Stimulated activated CD4-positive, alpha-beta T cell treated with anti-CD3 and anti-CD28 coated beads, Interleukin-12 subunit alpha, Interleukin-12 subunit beta, amount 100 ng/mL, for 4 hours (primary cell): ENCODE measurements at places on chromosomes 11 and 22.

DNA sequence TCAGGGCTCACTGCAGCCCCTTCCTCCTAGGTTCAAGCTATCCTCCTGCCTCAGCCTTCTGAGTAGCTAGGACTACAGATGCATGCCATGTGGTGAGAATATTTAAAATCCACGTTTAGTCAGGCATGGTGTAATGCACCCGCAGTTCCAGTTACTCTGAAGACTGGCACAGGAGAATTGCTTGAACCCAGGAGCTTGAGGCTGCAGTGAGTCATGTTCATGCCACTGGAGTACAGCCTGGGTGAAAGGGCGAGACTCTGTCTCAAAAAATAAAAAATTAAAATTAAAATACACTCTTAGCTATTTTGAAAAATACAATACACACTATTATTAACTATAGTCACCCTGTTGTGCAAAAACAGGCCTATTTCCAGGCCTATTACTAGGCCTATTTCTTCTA, 38.4 kb downstream of the NOX4 start:
- no peak for DNase-seq

DNA sequence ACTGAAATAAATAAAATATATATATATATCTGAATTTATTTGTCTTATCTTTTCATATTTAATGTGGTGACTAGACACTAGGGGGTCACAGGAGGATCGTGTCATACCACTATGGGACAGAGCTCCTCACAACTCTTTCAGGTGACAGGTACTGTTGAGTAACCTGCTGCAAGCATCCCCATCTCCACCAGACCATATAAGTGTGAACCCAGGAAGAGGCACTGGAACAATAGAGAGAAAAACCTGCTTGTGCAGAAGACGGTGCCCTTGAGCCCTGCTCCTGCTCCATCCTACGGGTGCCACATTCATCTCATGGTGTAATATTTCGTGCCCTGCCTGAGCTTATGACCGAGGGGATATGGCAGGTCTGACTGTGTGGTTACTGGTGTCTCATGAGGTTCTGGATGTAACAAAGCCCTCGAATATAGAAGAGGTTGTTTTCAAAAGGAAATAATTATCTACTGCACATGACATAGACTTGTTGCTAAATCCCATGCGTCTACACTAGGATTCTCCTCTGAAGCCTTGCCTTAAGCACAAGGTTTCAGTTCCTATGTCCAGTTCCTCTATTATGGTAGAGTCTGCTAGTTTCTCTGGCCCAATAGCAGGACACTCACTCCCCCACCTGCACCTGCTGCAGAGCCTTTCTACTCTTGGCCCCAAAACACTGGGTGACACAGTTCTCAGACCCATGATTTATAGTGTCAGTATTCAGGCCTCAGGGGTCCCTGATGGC, 70.4 kb downstream of the GGTLC2 start:
- DNase-seq, result no peak

DNA sequence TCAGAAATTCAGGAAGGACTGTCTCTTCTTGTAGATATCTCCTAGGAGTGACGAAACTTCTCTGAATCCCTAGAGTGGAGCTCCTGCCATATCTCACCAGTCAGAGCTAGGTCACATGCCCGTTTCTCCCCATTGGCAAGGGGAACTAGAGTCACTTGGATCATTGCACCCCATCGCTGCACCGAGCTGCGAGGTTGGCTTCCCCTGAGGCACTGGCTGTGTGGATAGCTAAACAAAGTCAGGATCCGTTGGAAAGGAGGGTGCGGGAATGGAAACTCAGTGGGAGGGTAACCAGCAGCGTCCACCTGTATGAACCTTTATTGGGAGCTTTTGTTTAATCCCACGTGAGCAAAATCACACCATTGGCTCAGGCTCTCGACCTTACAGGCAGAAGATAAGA, 283.8 kb downstream of the BRD1 start:
- no peak for DNase-seq

- no peak for DNase-seq
Measured at GRCh38 chr11:134670247-134670782, 258.3 kb upstream of the B3GAT1 start.

GRCh38 chr11:48033918-48034341, 53.6 kb downstream of the PTPRJ start:
- DNase-seq, result no peak

GRCh38 chr22:50600538-50600937, at the start of gene MAPK8IP2:
Gene MAPK8IP2 (plus strand): TSS chr22:50600793. CDS start chr22:50600819, 26 bp downstream.
- DNase-seq, result no peak

DNA sequence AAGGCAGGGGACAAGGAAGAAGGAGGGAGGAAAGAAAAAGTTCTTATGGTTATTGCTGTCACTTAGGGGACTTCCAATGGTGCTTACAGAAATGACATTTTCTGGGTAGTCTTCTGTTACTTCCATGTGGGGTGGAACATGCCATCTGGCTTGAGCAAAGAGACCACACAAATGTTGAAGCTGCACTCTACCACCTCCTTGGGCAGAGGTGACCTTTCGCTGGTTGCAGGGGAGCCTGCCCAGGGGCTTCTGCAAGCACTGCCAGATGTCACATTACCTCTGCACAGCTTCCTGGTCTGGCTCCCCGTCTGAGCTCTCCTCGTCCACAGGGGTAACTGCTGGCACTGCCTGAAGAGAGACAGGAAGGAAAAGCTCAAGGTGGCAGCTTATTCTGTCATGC, 32.6 kb upstream of the APOA1 start:
- no peak for DNase-seq

- DNase-seq, result no peak
Measured at GRCh38 chr11:36346562-36347383, 50.7 kb downstream of the PRR5L start.

DNA sequence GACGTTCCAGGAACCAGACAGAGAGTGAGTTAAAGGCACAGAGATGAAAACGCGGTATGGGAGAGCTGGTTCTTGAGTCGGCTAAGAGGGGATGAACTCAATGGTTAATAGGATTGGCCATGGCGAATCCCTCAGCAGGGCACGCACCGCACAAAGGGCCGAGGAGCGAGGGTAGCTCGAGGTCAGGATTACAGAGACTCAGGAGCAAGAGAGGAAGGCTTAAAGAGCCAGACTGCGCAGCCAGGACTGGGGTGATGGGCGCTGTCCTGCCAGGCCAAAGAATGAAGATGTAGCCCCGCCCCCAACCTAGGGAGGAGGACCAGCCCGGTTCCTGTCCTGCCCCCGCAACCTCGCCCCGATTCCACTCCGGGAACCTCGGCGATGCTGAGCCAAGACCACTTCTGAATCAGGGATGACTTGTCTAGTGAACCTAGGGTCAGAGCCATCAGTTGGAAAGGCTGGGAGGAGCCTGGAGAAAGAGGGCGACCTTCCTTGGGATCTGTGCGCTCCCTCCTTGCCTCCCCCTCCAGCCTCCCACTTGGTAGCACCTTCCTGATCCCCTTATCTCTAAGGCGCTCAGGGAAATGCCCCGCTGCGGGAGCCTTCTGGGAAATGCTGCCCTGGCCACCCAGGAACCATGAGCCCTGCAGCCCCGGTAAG, at the start of gene PLEKHB1:
TSS of gene PLEKHB1 (plus strand) at position 610 of the 660 bp plus-strand sequence. CDS start at position 638, 28 bp downstream.
- DNase-seq, result no peak

DNA sequence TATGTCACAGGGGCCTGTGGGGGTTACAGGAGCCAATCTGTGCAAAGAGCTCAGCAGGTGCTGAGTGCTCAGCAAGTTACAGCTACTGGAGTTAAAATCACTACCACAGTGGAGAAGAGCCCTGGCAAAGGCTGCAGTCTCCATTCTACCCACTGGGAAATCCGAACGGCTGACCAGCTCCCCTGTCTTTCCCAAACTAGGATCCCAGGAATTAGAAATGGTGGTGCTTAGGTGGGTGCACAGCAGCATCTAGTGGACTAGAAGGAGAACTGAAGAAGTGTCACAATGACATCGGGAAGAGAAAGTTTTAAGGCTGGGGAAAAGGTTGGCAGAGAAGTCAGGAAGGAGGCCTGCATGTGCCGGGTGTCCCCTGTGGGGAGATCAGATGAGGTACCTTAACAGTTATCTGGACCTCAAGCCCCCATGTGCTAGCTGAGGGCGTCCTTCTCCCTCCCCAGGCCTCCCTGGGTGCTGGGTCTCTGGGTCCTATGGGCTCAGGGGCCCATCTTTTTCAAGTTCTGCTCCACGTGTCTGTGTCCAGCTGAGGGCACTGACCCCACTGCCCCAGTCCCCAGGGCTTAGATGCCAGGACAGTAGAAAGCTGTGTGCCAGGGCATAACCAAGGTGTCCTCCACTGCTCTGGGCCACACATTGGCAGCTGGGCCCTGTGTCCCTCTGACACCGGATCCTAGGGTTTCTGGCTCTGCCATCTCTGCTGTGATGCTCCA, 1.9 kb downstream of the PIWIL3 start:
- no peak for DNase-seq

GRCh38 chr11:35784699-35785098, 122.1 kb downstream of the TRIM44 start:
- no peak for DNase-seq

- DNase-seq, result no peak
Measured at GRCh38 chr11:134666273-134667174, 254.5 kb upstream of the B3GAT1 start.

- DNase-seq, result no peak
Measured at GRCh38 chr11:66112601-66113499, 42.8 kb downstream of the PACS1 start.

GRCh38 chr11:128614026-128614425, 26.7 kb upstream of the ETS1 start:
- DNase-seq, result no peak

GRCh38 chr22:36369922-36370791, 17.6 kb downstream of the MYH9 start:
- no peak for DNase-seq

GRCh38 chr11:123344790-123345357, 85.2 kb upstream of the GRAMD1B start:
- DNase-seq, result no peak

DNA sequence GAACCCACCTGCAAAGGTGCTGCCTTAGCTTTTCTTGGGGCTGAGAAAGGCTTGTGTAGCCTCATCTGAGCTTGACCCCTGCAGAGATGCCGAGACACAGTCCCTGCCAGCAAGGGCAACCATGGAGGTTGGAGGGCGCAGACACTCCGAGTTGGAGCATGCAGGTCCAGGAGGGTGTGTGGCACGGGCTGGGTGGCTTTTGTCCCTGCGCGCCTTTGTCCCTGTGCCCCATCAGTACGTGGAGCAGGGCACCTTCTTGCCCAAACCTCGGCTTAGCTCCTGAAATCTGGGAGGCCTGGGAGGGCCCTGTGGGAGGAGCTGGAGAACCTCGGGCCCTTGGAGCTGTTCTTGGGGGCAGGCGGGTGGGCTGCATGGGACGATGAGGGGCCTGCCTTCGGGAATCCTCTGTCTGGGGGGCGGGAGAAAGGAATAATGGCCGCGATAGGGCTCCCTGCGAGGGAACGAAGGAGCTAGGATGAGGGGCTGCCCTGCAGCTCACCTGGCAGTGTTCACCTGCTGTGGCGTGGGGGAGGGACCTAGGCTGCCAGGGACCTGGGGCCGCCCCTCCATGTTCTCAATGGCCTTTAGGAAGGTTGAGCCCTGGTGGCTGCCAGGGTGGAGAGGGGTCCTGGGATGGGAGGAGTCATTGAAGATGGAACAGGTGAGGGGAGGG, 3.4 kb downstream of the BRSK2 start:
- no peak for DNase-seq

GRCh38 chr11:94795476-94796189, 27.5 kb downstream of the AMOTL1 start:
- DNase-seq, result no peak

DNA sequence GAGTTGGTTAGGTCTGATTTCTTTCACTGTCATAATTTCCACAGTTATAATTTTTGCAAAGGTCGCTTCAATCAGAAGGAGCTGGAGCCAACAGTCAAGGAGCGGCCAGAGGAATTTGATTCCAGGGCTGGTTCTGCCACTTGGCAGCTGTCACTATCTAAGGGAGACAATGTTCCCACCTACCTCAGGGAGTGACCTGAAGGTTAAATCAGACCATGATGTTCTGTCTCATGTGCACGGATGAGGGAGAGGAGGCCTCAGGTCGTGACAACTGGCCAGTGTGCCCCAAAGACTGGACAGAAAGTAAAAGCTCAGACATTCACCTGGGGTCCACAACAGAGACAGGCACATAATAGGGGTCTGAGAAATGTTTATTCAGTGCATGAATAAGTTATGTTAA, 7.6 kb downstream of the MRGPRD start:
- DNase-seq, result no peak

- DNase-seq, result no peak
Measured at GRCh38 chr11:108975641-108976071, 310.8 kb downstream of the DDX10 start.

GRCh38 chr22:25131198-25131887, 68.3 kb upstream of the CRYBB3 start:
- DNase-seq, result no peak

DNA sequence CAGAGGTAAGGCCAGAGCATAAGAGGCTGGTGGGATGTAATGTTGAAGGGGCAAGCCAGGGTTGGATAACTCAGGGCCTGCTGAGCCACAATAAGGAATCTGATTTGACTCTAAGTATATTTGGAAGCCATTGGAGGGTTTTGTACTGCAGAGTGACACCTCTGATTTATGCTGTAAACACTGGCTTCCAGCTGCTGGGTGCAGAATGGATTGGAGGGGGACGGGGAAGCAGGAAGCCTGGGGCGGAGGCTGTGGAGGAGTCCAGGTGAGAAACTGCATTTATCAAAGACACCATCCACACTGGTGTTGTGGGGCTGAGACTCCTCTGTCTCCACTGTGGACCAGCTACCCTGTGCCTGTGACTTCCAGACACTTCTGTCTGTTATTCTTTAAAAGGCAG, 26.8 kb downstream of the MIAT start:
- DNase-seq, result no peak

- no peak for DNase-seq
Measured at GRCh38 chr11:7418061-7418460, 67.2 kb upstream of the OLFML1 start.

- no peak for DNase-seq
Measured at GRCh38 chr11:45752106-45752505, 52.8 kb upstream of the SLC35C1 start.

- DNase-seq, result no peak
Measured at GRCh38 chr11:103792981-103793468, 243.4 kb upstream of the DDI1 start.

- no peak for DNase-seq
Measured at GRCh38 chr11:48064306-48064705, 83.9 kb downstream of the PTPRJ start.

- DNase-seq, result no peak
Measured at GRCh38 chr11:120667281-120667680, 155.7 kb downstream of the GRIK4 start.
